Activated CD4-positive, alpha-beta T cell treated with anti-CD3 and anti-CD28 coated beads, Interleukin-2, amount 10 ng/mL, durations not matched to agents 7 days and 5 days (primary cell): ENCODE measurements at places on chromosomes 7 and 10.

- no peak for DNase-seq
These were observed 902 bp upstream of the CLDN15 start for GRCh38 chr7:101238226-101239182.

- peak; percentile 31 for DNase-seq
These were observed 8.4 kb upstream of the IFIT1B start for GRCh38 chr10:89369156-89370105.

GRCh38 chr7:128918016-128918665 lies 7.6 kb upstream of the KCP start:
- no peak for DNase-seq

DNA sequence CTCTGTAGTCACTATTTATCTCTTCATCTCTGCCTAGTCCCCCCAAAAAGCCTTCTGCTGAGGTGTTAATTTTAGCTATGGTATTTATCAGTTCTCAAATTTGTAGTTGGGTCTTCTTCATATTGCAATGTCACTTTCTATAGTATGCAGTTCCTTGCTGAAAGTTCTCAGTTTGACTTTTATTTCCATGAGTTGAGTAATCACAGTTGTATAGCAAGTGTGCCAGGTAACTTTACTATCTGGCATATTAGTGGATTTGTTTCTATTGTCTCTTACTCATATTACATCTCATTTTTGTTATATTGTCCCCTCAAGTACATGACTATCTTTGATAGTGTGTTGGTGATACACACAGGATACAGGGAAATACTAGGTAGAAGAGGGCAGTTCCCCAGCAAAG lies 152.8 kb downstream of the CUBN start:
- DNase-seq: no peak

DNA sequence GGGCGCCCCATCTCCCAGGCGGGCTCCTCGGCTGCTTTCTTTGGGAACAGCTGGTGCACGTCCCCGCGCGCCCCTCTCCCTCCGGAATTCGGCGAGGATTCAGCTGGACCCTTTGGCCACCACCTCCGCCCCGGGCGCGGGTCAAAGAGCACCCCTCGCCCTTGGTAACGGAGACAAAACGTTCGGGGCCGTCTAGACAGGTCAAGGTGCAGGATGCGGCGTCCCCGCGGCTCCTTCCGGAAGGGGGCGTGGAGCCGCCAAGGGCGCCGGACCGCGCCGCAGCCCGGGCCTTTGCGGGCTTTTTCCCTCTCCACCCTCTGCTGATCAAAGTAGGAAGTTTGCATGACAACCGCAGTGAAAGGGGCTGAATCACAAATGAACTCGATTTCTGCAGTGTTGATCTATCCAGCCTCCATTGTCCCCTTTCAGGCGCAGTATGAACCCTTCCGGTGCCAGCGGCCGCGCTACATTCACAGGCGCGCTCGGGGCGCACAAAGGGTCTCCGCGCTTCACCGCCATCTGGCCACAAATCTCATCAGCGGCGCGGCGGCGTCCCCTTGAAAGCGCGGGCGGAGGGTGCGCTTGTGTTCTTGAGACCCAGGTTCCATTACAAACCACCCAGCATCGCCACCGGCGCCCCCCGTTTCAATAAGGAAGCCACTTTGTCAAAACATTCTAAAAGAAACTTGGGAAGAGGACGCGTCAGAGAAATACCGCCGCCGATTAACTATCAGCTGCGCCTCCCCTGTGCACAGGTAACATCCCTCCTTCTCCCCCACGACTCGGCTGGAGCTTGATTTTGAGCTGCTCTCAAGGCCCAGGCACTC lies 36.4 kb downstream of the CNPY1 start:
- DNase-seq: no peak

DNA sequence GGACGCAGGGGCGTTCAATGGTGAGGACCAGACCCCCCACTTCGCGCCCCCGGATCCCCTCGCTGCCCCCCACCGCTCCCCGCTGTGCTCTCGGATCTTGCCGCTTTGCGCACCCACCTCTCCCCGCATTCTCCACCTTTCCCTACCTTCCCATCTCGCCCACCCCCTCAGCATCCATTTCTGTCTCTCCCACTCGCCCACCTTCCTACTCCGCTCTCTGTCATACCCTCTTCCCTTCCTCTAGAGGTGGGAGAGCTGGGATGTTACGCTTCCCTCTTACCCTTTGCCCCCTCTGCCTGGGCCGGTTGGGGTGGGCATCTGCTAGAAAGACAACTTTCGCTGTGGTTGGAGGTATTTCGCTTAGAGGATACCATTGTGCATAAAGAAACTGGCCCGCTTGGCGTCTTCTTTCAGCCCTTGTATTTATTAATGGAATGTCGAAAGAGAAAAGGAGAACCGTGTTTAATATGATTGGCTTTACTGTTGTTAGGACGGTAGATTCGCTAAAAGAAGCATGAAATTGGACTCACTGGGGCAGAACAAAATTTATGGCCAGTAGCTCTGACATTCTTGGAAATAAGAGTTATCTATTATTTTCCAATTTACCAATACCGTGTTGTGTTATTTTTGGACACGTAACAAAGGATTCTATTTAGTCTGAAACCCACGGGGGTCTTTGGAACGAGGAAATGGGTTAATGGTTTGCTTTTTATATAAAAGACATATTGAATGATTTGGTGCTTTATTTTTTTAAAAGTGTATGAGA lies 873 bp downstream of the PRKAR2B start:
- DNase-seq: no peak

- no peak for DNase-seq
These were observed 982.3 kb downstream of the DNAJB9 start for GRCh38 chr7:109552017-109552416.

- no peak for DNase-seq
These were observed 750.7 kb upstream of the SORCS1 start for GRCh38 chr10:107915215-107915610.

DNA sequence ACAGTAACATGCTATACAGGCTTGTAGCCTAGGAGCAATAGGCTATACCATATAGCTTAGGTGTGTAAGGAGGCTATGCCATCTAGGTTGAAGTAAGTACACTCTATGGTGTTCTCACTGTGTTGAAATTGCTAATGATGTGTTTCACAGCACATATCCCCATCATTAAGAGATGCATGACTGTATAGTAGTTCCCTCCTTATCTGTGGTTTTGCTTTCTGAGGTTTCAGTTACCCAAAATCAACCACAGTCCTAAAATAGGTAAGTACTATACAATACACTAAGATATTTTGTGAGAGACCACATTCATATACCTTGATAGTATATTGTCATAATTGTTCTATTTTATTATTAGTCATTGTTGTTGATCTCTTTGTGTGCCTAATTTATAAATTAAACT lies 12.7 kb downstream of the FZD1 start:
- no peak for DNase-seq

- DNase-seq: no peak
These were observed 94.8 kb downstream of the SORCS3 start for GRCh38 chr10:104735757-104736391.

DNA sequence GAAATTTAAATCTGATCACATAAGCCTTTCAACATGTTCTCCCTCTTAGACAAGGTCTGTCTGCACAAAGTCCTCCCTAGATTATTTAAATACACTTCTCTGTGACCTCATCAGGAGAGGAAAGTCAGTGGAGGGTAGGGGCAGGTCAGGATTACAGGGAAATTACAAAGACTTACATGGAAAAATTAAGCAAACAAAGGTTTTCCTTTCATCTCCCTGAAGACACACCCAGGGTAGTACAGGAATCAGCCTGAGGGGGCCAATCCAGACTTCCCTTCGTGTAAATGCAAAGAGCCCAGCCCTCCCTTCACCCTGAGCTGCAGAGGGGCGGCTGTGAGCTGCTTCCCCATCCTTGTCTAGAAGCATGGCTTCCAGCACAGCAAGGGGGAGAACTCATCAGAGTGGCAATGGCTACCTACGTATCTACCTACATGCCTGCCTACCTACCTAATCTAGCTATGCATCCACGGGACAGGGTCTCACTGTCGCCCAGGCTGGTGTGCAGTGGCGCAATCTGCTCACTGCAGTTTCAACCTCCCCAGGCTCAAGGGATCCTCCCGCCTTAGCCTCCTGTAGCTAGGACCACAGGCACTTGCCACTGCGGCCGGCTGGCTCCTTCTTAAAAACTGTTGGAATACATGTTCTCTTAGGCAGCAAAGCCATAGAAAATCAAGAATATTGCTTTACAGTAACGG lies 33.2 kb downstream of the PITRM1 start:
- DNase-seq: no peak

DNA sequence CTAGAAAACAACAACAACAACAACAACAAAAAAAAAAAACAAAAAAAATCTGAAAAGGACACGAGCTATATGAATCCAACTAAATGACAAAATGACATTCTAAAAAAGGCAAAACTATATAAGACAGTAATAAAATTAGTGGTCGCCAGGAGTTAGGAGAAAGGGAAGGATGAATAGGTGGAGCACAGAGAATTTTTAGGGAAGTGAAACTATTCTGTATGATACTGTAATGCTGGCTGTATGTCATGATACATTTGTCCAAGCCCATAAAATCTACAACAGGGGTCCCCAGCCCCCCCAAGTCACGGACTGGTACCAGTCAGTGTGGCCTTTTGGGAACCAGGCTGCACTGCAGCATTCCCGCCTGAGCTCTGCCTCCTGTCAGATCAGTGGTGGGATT lies 2.8 kb upstream of the PUS7 start:
- DNase-seq: no peak
